ENCODE measurements at places on chromosomes 4 and X.
A peak's percentile ranks its signal among the peaks of the same experiment; 100 is the strongest.

- DNase-seq: no peak
Observed at GRCh38 chrX:46531442-46531841, 13.8 kb downstream of the ZNF674 start.

GRCh38 chr4:67052814-67053675 lies 492.3 kb downstream of the CENPC start:
- no peak for DNase-seq

GRCh38 chrX:68895778-68896177 lies 67.0 kb downstream of the EFNB1 start:
- DNase-seq: no peak

DNA sequence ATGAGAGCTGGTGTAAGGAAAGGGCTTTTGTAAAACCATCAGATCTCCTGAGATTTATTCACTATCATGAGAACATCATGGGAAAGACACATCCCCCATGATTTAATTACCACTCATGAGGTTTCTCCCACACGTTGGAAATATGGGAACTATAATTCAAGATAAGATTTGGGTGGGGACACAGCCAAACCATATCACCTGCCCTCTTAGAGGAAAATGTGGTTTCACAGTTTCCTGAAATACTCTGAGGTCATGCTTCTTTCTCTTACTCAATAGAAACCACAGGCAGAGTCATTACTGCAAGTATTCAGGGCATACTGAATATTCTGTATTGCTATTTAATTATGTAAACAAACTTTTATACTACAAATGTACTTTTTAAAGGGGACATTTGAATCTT lies 1453.3 kb downstream of the PCDH18 start:
- DNase-seq: no peak

GRCh38 chr4:101865501-101866062 lies 75.1 kb downstream of the BANK1 start:
- peak; percentile 18 for DNase-seq

DNA sequence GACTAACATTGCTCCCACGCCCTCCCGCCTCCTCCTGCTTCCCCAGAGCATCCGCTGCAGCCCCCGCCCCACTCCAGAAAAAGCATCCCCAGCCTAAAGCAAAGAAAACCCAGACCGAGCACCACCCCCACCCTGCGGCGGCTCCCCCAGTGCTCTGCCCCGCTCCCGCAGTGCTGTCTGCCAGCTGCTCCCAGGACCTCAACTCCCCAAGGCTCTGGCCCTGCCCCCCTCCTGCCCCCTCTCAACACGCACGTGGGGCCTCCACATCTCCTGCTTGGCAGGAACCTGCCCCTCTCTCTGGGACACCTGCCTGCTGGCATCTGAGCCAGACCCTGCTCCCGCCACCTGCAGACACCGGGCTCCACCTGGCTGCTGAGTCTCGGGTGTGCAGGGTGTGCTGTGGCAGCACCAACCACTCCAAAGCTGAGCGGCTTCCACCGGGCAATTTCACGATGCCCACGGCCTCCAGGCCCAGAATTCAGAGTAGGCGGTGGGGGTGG lies 79.4 kb downstream of the FAM53A start:
- no peak for DNase-seq

- DNase-seq: no peak
Observed at GRCh38 chr4:17358241-17358640, 153.6 kb downstream of the QDPR start.

DNA sequence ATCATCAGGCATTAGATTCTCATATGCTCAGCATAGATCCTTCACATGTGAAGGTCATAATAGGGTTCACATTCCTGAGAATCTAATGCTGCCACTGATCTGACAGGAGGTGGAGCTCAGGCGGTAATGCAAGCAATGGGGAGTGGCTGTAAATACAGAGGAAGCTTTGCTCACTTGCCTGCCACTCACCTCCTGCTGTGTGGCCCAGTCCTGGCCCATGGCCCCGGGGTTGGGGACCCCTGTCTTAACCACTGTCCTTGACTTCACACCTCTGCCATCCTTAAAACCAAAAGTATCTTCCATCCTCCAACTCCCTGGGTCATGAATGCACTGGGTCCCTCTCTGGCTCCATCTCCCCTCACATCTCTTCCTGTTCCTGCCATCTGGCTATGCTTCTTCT lies 129.1 kb downstream of the HMX1 start:
- DNase-seq: no peak

DNA sequence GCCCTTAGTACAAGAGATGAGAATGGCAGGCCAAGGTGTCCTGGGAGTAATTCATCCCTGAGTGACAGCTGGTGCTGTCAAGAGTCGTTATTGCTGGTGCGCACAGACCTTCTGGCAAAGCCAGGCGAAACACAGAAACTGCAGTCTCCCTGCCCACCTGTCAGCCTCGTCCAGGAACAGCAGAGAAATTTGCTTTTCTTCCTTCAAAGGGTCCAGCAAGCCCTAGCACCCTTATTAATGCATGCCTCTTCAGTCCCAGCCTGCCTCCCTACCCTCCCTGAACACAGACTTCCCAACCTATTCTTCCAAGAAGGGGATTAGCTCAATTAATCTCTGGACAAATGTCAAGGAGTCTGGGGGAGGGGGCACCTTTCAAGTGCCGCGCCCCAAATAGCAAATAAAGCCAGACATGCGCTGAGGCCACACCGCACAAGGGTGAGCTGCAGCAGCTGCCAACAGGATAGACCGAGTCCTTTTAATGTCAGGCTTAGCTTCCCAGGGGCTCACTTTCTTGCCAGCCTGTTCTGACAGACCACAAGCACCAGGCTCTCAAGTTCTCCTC lies 250.7 kb upstream of the RASGEF1B start:
- no peak for DNase-seq

GRCh38 chrX:153305972-153306371 lies 15.6 kb downstream of the PNMA6F start:
- no peak for DNase-seq

DNA sequence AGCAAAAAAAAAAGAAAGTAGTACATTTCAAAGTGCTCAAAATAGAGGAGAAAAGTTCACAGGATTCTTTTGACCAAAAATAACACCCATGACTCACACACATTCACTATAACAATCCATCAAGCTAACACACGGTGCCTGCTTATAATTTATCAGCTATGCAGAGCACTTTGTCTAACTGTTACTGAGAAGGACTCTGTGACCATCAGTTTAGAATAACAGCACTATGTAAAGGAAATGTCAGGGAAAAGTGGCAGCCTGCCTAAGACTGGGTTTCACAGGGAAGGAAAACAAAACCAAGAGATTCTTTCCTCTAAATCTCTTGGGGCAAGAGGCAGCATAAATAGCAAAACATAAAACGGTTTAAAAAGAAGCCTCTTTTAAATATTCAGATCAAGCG lies 54.8 kb downstream of the CCDC149 start:
- DNase-seq: peak; percentile 29

GRCh38 chr4:185265942-185266341 lies 56.5 kb downstream of the SNX25 start:
- DNase-seq: no peak

DNA sequence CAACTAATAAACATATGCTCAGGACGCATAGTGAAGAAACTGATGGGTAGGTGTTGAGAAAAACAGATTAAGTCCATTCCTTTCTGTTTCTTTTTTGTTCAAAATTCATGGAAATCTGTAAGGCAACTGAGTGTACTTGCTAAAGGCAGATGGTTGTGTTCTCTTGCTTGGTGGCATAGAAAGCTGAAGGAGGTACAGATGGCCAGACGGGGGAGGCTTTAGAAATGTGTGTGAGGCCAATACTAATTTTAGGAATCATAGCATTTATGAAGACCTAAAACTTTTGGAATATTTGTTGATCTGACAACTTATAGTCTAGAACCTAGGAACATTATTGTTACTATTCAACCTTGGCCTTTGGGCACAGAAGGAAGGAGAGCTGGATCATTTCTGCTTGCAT lies 56.8 kb upstream of the EMCN start:
- DNase-seq: no peak

GRCh38 chr4:3747581-3747904 lies 18.6 kb upstream of the ADRA2C start:
- no peak for DNase-seq

DNA sequence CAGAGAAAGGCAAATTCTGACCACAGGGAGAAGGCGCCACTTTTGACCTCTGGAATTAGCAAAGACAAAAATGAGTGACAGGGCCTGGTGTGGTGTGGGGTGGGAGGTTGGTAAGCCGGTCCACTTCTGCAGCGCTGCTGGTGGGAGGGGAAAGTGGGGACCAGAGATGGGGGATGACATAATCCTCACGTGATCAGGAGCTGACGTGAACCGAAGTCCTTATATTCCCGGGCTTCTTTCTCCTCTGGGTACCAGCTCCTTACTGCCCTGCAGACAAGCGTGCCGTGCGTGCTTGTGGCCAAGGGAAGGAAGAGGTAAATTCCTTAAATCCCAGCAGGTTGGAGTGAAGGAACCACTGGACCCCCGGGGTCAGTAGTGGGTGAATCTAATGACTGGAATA lies at the start of gene TCEAL7:
TCEAL7 (plus strand) TSS at position 249 of the 400 bp plus-strand sequence. CDS start 1,165 bp downstream, outside the sequence.
- no peak for DNase-seq

GRCh38 chr4:18155067-18156041 lies 133.8 kb upstream of the LCORL start:
- no peak for DNase-seq

GRCh38 chrX:41085512-41085877 lies 250 bp downstream of the USP9X start:
- no peak for DNase-seq

DNA sequence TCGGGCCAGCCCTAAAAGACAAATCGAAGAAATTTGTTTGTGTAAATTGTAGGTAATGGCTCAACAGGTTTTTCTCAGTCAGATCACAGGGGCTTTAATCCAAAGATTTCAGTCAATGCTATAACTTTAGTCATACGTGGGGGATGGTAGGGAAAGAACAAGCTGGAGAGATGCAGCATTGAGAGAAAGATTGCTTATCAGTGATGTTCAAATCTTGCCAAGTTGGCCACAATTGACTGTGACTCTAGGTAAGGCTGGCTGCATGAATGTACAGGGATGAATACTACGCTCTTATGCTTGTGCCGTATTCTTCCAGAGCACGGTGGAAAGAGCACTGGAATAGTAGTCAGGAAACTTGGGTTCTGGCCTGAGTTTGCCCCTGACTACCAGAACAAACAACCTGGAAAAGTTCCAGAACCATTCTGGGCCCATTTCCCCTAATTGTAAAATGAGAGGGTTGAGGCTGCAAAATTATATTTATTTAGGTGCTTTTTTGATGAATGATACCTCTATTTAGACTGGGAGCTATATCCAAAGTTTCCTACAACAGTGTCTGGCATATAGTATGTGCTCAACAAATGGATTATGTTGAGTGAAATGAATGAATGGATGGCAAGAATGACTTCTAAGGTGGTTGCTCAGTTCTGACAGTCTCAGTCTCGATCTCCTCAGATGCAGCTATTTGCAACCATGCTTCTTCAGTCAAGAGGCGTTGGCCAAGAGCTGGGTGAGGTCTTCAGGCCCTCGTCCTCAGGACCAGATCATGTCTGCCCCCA lies 44.4 kb downstream of the TSC22D3 start:
- DNase-seq: no peak

DNA sequence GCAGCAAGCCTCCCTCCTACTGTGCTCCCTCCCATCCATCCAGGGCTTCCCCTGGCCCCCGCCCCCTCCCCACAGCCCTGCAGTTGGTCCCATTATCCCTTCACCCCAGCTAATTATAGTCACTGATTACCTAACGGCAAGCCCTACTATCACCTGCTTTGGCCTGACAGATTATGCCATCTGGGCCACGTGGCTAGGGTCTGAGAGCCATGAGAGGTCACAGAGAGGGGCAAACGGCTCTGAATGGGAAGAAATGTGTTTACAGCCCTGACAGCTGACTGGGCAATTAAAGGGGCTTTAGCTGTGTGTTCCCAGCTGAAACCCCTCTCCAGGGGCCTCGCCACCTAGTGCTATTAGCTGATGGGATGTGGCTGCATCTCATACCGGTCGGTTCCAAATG lies 134.4 kb upstream of the CPEB2 start:
- no peak for DNase-seq

- peak; percentile 80 for DNase-seq
Observed at GRCh38 chr4:114383721-114384120, 214.9 kb upstream of the UGT8 start.

DNA sequence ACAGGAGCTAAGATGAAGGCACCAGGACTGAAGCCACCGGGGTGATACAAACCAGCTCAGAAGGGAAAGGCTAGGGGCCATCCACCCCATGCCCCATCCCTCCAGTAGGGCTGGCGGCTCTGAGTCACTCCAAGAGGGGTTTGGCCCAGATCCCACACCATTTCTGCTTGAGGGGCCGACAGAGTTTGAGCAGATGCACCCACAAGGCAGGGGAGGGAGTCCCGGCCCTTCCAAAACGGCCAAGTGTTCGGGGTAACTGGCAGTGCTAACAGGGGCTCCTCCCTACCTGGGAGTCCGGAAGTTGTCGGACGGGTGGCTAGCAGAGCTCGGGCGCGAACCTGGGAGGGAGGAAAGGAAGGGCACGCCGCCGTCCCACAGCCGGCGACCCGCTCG lies 412 bp downstream of the SLC10A3 start:
- DNase-seq: no peak

- DNase-seq: no peak
Observed at GRCh38 chr4:118237531-118237930, 115.3 kb downstream of the PRSS12 start.

DNA sequence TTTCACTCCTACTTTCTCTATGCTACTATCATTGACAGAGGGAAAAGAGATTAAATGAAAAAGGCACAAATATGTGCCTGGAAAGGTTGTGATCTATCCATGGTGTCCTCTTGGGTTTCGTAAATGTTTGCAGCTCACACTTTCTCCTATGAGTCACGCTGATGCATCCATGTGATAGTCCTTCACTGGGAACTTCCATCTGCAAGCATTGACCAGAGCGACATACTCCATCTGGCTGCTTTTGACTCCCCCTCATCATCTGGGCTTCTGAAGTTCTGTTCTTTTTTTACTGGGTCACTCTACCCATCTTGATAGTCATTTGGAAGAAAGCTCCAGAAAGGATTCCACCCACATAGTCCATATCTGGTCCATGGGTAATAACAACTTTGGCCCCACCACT lies 84.7 kb upstream of the NDST3 start:
- no peak for DNase-seq

DNA sequence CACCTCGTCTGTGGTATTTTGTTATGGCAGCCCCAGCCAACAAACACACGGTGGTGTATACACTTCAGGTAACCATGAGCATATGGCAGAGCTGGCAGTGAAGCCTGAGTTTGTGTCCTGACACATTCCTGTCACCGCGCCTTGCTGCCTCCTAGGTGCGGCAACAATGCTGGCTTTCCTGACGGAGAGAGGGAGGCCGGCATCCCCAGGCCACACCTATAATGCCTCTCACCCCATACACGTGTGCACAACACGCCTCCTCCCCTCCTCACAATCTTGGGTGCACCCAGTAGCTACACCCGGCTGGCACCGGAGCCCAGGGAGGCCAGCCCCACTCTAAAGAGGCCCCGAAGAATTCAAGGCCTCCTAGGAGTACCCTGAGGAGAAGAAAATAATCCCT lies 158.5 kb downstream of the NSUN7 start:
- DNase-seq: no peak

- no peak for DNase-seq
Observed at GRCh38 chr4:173170182-173170778, 1.7 kb downstream of the GALNT7 start.

GRCh38 chr4:184347251-184348239 lies 126.8 kb downstream of the IRF2 start:
- DNase-seq: no peak
